ENCODE measurements at places on chromosomes 1 and 21.

DNA sequence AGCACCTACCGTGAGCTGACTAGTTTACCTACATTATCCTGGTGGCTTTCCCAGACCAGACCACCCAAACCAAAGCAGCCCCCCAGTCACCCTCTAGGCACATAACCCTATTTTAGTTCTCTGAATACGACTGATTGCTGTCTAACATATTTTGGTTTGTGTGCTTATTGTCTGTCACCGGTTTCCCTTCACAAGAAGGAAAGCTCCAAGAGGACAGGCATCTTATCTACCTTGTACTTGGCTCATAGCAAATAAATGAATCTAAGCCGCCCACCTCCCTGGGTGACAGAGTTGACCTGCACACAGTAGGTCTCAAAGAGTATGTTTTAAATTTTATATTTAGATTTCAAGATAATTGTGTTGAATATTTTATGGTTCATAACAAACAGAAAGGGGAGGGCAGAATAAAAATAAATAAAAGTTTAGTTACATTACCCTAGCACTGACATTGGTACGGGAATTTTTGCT lies 904 bp upstream of the PRDX6 start:
- no peak for DNase-seq

- no peak for DNase-seq
Measured at GRCh38 chr1:22889213-22889827, 83.3 kb downstream of the LACTBL1 start.

DNA sequence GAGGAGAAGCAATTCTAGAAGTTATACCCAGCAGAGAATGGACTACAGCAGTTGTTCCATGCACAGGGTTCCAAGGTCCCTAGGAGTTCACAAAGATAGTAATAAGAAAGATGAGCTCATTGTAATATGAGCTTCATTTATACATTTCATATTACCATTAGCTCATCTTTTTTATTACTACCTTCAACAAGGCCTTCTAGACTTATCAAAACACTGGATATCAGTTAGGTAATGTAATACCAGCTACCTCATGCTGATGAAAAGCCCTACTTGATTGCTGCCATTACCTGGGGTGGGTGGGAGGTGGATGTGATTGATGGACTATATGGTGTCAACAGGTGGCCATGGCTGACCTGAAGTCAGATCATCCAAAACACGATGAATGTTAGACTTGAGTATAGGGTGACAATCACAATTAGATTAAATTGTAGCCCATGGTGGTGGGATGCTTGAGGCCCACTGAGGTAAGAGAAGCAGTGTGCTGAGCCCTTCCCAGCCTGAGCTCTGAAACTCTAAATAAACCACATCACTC lies 34.1 kb downstream of the SPATA46 start:
- no peak for DNase-seq

GRCh38 chr1:228060458-228061190 lies 21.9 kb upstream of the ARF1 start:
- no peak for DNase-seq

DNA sequence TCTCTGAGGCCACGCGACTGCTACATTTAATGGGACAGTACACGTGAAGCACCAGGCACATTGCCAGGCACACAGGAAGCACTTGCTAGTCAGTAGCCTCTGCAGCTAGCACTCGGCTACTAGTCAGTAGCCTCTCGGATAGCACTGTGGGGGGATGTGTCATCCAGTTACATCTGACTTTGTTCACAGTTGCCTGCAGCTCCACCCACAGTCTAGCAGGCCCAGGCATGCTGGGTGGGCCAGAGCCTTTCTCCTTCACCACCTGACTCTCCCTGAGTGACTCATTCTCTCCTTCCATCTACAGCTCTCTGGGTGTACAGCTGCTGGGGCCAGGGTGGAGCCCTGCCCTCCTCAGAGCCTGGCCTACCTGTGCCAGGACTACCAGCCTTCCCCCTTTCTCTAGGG lies 51.5 kb downstream of the PTPRF start:
- DNase-seq, result peak; percentile 41

DNA sequence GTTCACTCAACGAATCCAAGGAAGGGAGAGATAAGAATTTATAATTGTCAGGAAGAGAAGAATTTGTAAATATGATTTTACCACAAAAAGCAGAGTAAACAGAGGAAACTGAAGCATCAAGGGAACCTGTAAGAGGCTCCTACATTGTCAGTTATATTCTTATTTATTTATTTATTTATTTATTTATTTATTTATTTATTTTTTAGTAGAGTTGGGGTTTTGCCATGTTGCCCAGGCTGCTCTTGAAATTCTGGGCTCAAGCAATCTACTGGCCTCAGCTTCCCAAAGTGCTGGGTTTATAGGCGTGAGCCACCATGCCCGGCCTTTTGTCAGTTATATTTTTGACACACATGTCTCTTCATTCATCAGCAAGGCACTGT lies 47.1 kb downstream of the FCRL3 start:
- DNase-seq, result no peak

GRCh38 chr1:232510367-232511110 lies 119.4 kb downstream of the SIPA1L2 start:
- no peak for DNase-seq
